Muscle of arm (tissue), 14 donors: ENCODE measurements at places on chromosomes 6 and 20.
A peak's percentile ranks its signal among the peaks of the same experiment; 100 is the strongest.

DNA sequence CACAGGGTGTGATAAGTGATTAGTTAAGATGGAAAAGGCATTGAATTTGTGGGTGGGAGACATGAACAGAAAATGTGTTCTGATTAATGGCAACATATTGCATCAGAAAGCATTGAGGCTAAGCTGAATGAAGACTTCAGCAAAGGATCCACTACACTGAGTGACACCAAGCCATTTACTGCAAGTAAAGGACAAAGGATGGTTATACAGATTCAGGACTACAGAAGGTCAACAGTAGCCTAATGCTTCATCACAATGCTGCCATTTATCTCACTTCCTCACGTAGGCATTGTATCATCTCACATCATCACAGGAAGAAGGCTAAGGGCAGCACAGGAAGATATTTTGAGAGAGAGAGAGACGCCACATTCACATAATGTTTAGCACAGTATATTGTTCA, 398.2 kb downstream of the COL12A1 start:
- no peak for DNase-seq

GRCh38 chr20:1322511-1323245, 6.3 kb downstream of the SDCBP2 start:
- DNase-seq = no peak

DNA sequence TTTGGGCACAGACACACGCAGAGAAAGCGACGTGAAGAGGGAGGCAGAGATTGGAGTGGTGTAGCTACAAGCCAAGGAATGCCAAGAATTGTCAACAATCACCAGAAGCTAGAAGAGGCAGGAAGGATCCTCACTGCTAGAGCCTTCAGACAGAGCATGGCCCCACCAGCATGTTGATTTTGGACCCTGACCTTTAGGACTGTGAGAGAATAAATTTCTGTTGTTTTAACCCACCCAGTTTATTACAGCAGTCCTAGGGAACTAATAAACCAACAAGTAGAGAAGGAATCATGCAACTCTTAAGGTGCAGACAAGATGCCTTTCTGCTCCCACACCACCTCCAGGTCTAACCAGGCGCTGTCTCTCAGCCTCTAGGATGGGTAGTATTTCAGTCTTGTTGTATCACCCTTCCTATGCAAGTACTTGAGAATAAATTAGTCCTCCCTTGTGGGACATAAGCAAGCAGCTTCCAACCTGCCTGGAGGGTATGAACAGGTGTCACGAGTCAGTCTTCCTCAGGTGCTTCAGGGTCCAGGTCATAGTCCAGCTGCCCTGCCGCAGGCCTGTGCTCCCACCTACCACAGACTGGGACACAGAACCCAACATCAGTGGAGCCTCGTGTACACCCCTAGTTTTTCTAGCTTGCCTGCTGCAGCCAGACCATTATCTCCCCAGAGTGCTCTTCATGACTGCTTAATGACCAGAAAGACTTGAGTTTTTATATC, 46.4 kb upstream of the CCN2 start:
- no peak for DNase-seq

GRCh38 chr20:51372176-51372803, 170.2 kb downstream of the NFATC2 start:
- peak; percentile 61 for DNase-seq

DNA sequence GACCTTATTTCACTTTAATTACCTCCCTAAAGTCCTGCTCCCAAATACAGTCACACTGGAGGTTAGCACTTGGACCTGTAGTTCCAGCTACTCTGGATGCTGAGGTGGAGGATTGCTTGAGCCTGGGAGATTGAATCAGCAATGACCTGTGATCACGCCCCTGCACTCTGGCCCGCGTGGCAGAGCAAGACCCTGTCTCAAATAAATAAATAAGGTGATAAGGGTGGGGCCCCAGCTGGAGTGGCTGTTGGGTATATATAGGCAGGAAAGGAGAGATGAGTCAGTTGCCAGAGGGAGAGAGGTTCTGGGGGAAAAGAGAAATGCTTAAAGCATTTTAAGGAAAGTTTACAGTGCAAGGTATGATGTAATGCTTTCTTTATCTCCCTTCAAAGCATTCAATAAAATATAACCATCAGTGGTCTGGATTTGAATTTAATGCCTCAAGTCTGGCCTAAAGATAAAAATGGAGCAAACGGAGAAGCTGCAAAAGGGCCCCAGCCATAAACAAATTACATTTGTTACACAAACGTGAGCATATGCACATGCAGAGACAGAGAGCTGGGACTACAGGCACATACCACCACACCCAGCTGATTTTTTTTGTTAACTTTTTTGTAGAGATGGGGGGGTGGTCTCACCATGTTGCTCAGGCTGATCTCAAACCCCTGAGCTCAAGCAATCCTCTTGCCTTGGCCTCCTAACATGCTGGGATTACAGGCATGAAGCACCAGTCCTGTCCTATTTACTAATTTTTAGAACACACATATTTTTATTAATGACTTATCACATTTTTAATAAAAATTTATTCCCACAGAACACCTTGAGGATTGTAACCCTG, 6.1 kb upstream of the PM20D2 start:
- DNase-seq = no peak

- no peak for DNase-seq
Measured at GRCh38 chr6:165718491-165718891, 55.5 kb upstream of the PDE10A start.

- no peak for DNase-seq
Measured at GRCh38 chr6:101402622-101403031, 9.1 kb downstream of the GRIK2 start.

DNA sequence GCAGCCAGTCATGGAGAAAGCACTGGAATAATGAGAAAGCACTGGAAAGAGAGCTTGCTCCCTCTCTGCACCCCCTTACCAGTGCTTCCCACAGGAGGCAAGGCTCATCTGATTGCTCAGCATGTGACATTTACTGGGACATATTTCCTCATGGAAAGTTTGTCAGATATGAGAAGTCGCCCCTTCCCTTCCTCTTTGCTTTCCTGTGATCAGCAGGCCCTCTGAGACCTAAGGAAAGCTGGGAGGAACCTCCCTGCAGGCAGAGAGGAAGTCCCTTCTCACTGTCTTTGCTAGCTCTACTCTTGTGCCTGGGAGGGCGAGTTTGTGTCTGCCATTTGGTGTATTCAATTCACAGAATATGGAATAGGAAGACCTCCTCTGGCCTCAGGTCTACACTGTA, 283.8 kb downstream of the ALDH8A1 start:
- DNase-seq = no peak

DNA sequence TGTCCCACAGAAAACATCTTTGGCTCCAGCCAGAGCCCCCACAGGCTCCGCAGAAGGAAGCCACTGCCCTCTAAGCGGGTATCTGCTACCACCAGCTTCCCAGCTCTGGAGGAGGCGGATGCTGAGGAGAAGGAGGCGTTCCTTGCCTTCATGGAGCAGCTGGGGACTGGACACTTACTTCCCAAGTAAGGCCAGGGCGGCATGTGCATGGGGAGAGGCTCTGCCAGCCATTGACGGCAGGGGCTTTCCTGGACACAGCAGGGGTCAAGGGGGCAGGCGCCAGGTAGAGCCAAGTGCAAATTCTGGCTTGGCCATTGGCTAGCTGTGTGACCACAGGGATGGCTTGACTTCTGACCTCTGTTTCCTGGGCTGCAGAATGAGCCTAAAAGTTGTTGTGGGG, 17.8 kb downstream of the RAB44 start:
- no peak for DNase-seq

- DNase-seq = no peak
Measured at GRCh38 chr20:37308086-37309050, 18.9 kb downstream of the MANBAL start.

DNA sequence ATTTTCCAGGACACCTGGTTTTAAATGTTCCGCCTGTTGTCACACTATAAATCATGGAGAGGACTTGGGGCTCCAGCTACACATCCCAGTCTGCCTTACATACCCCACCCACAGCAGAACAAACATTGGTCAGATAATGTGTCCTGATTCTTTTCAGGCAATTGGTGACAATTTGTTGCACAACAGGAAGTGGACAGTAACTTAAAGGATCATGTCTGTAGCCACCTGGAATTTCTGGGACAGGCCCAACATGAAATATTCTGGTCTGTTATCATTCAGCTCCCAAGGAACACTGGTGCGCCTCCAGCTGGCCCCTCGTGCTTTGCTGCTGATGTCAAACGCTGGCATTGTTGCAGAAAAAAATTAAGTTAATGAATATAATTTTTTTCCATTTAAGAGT, 117.2 kb downstream of the SOBP start:
- peak; percentile 87 for DNase-seq

GRCh38 chr6:1437553-1438406, 48.4 kb downstream of the FOXF2 start:
- DNase-seq = no peak

DNA sequence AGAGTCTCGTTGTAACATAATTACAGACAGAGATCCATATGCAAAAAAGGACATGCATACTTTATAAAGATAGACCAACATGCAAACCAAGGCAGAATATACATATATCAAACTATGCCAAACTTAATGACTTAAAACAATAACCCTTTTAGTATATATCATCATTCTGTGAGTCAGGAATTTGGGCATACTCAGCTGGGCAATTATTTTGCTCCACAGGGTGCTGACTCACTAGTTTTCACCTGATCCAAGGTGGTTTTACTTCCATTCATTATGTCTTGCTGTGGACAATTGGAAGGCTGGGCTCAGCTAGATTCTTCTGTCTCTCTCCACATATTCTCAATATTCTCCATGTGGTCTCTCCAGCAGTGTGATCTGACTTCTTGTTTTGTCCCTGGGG, 41.2 kb upstream of the RNF146 start:
- DNase-seq = no peak

- no peak for DNase-seq
Measured at GRCh38 chr6:162845972-162846371, 118.2 kb downstream of the PACRG start.

DNA sequence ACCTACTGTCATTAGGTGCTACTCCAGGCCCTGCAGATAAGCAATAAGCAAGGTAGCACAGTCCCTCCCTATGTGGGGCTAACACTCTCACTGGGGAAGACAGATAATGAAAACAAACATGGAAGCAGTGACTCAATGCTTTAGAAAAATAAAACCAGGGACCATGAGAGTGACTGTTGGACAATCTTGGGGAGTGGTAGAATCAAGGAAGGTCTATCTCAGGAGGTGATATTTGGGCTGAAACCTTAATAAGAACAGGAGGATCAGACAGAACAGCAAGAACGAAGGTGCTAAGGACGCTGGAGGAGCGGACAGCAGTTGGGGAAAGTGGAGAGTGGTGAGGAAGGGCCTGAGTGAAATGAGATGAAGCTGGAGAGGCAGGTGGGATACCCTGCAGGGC, 58.2 kb downstream of the BANF2 start:
- no peak for DNase-seq

GRCh38 chr6:32519118-32519909, 10.8 kb downstream of the HLA-DRB5 start:
- DNase-seq = no peak

DNA sequence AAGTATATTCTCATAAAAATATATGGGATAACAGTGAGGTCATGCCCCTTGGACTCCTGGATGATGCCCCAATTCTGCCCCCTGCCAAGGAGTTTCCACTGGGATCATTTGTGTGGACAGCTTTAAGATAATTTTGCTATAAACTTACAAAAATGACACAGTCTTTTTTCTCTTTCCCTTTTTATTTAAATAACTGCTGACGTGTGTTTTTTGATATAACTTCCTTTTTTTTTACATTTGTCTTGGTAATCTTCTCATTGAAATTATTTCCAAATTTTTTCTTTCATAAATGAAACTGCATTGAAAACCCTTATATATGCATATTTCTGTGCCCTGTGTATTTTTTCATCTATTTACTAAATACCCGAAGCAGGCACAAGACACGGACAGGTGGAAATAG, 31.3 kb downstream of the CST9L start:
- no peak for DNase-seq

DNA sequence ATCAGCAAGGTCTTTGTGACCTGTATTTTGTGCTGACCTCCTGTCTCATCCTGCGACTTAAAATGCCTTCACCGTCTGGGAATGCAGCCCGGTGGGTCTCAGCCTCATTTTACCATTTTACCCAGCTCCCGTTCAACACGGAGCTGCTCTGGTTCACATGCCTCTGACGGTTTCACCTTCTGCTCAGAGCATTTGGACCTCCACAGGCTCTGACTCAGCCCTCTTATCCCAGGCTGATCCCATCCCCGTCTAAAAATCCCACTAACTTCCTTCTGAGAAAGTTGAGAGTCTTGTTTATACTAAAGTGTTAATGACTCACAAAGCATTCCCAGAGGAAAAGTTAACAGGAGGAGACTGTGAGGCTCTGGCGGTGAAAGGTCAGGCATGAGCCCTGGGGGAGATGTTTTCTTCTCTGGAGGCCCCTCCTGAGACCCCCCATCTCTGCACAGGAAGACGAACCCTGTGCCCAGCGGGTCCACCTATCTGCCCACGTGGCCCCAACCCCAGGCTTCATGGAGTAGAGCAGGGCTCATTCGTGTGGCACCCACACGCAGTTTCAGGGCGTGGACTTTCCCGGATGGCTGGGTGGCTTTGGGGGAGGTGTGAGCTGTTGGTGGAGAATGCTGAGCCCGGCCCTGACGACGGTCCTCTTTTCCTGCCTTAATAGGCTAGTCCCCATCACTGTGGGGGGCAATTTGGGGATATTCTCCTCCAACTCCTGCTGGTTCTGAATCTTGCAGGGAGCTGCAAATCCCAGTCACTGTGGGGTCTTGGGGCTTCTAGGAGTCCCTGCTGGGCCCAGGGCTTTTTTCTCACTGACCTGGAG, 3.3 kb upstream of the BIRC7 start:
- DNase-seq = no peak

DNA sequence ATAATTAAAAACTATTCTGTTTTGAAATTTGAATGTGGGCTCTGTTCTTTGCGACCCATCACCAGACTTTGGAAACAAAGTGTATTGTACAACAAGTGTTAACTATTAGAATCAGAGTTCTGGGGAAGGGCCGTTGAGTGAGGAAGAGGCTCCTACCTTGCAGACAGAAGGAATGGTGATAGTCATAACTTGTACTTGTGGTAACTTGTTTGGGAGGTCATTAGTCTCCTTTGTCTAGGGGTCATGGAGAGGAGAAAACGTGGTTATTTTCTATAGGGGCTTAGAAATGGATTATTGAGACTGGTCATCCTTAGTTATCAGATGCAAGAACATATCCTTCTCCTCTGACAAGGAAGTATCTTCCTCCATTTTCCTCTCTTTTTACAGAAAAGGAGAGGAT, 174.8 kb downstream of the BMP2 start:
- DNase-seq = no peak

DNA sequence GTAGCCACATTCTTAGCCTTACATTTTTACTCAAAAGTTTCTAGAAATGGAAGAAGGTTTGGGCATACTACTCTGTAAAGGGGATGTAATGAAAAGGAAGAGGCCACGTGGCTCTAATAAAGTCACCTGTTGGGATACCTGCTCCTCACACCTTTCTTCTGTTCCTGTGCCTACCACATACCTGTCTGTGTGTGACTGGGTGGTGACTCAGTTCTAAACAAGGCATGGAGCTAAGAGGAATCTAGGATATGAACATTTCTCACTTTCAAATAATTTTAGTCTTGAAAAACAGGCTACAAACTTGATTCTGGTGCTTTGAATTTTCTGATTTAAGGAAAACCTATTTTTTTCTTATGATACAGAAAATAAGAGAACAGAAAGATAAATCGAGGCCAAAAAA, 363.6 kb downstream of the RFPL4B start:
- DNase-seq = no peak

- DNase-seq = no peak
Measured at GRCh38 chr6:53578371-53578770, 33.5 kb upstream of the GCLC start.

GRCh38 chr6:75397656-75398465, 95.7 kb downstream of the FILIP1 start:
- DNase-seq = no peak
